ENCODE measurements at places on chromosomes 2 and 18. TPM values are rescaled to one million over a fixed set of nuclear protein-coding genes. Genes with fewer than 3 reads are reported as not detected.

ANKMY1 gene
- 44.9 TPM for total RNA-seq

MAP3K2 gene
- 49.1 TPM for total RNA-seq

DNA sequence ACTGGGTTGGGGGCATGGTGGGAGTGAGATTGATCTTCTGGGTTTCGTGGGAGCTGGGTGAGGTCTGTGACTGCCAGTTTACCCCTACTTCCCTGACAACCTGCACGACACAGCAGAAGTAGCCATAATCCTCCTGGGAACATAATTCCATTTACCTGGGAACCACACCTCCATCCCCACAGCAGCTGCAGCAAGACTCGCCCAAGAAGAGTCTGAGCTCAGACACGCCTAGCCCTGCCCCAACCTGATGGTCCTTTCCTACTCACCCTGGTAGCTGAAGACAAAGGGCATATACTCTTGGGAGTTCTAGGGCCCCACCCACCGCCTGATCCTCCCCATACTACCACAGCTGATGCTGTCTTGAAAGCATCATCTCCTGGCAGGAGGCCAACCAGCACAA is 43.8 kb downstream of the FLACC1 start:
- no peak for DNase-seq

GRCh38 chr2:221527776-221528309 is 44.3 kb downstream of the EPHA4 start:
- no peak for DNase-seq

DNA sequence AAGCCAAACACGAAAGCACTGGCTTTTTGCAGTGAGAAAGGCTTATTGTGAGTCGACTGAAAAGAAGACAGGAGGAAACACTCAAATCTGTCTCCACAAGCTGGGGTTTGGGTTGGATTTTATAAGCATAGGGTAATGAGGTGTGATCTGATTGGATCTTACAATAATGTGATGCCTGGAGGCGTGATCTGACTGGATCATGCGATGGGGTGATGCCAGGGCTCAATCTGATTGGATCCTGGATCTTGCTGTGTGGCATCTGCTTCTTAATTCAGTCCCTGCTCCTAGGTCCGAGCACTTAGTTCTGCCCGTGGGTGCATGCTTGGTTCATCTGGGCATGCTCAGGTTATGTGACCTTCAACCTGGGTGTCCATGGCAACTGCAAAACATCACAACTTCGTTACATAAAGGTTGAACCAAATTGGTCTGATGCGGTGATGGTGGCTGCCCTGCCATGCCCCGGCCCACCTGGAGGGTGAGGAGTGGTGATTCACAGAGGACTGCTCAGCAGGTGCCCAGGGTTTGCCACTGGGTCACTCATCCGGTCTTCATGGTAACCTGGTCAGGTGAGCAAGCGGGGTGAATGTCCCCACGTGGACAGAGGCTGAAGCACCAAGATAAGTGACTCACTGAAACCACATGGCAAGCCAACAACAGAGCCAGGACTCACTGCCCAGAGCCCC is 111.0 kb downstream of the KCNF1 start:
- DNase-seq: no peak

Measured in activated T-cell treated with anti-CD3 and anti-CD28 coated beads, Interleukin-2, amount 50 U/mL, for 72 hours (primary cell).